MV-4-11 (cell line): ENCODE measurements at places on chromosomes 7 and 10.

GRCh38 chr10:14481752-14482151 lies 151.0 kb upstream of the FRMD4A start:
- DNase-seq = no peak

DNA sequence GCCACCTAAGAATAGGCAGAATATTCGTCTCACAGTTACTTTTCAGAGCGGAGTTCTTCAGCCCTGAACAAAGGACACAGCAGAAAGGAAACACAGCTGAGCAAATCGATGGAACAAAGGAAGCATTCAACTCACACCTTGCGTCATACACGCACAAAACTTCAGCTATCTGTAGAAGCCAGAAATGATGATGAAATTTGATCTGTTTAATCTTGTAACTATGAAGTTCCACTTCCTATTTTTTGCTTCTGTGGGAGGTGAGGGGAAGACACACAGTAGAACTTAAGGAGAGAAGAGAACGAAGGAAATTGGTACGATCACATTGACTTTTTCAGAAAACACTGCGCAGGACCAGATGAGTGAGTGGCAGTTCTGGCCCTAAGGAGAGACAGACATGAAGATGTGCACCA lies 26.2 kb downstream of the FAM171A1 start:
- peak; percentile 92 for DNase-seq

GRCh38 chr7:151179287-151179860 lies 7.7 kb downstream of the ASB10 start:
- no peak for DNase-seq

GRCh38 chr10:35503578-35503977 lies 101.6 kb upstream of the GJD4 start:
- DNase-seq = no peak

- DNase-seq = no peak
These were observed 11.1 kb upstream of the TFEC start for GRCh38 chr7:116041615-116042014.

GRCh38 chr10:114704679-114705078 lies 46.6 kb upstream of the ABLIM1 start:
- no peak for DNase-seq

DNA sequence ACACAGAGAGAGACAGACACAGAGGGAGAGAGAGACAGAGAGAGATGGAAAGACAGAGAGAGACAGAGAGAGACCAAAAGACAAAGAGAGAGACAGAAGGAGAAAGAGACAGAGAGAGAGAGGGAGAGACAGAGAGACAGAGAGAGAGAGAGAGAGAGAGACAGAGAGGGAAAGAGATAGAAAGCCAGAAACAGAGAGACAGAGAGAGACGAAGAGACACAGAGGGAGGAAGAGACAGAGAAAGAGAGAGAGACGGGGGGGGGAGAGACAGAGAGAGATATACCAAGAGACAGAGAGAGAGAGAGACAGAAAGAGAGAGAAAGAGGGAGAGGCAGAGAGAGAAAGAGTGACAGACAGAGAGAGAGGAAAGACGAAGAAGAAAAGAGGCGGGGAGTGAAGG lies 10.2 kb downstream of the VSTM4 start:
- no peak for DNase-seq

GRCh38 chr10:43083764-43084163 lies 6.9 kb downstream of the RET start:
- DNase-seq = no peak

- no peak for DNase-seq
These were observed 10.7 kb downstream of the SPAM1 start for GRCh38 chr7:123935436-123936381.
